Astrocyte (in vitro differentiated cells and primary cell): ENCODE measurements at places on chromosomes 5 and 9. TPM values are rescaled to one million over a fixed set of nuclear protein-coding genes. Genes with fewer than 3 reads are reported as not detected.

DNA sequence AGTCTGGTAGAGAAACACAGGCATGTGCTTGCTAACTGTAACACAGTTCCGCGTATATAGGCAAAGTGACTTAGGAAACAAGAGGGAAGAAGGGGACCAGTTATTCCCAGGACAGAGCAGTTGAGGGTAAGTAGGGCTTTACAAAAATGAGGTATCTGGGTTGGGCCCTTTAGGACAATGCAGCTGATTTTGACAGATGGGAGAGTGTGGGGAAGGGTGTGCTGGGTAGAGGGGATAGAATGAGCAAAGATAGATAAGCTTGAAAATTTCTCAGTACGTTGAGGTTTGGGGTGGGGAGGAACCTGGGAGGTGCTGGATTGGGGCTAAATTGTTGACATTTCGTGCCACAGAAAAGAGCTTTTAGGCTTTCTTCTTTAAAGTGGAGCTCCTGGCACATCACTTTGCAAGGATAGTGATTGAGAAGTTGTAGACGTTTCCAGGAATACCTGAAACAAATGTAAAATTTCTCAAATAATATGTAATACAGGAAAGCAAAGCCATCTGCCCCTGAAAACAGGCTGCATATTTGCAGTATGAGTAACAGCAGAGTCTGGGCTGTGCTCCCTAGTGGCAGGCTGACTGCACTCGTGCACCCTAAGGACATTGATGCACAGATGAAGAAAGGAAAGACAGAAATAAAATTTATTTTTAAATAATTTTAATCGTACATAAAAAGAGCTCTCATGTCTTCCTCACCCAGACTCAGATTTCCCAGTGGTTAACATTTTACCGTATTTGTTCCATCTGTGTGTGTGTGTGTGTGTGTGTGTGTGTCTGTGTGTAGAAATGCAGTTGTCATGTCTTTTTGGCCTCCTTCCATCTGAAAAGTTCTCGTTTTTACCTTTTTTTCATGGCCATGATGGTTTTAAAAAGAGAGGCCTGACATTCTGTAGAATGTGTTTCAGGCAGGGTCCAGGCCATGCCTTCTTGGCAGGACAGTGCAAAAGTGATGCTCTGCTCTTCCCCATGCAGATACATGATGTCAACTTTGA is 144.9 kb upstream of the DMRT1 start:
- peak overlapping the region; percentile 18 for H3K4me3 ChIP-seq
- H3K36me3 ChIP-seq = no peaks in the 10 kb centered on the region
- H3K27ac ChIP-seq = peak overlapping the region; percentile 90
- H3K4me1 ChIP-seq = peaks cover 54% of the 10 kb centered on the region
- H3K27me3 ChIP-seq = no peaks in the 10 kb centered on the region

DNA sequence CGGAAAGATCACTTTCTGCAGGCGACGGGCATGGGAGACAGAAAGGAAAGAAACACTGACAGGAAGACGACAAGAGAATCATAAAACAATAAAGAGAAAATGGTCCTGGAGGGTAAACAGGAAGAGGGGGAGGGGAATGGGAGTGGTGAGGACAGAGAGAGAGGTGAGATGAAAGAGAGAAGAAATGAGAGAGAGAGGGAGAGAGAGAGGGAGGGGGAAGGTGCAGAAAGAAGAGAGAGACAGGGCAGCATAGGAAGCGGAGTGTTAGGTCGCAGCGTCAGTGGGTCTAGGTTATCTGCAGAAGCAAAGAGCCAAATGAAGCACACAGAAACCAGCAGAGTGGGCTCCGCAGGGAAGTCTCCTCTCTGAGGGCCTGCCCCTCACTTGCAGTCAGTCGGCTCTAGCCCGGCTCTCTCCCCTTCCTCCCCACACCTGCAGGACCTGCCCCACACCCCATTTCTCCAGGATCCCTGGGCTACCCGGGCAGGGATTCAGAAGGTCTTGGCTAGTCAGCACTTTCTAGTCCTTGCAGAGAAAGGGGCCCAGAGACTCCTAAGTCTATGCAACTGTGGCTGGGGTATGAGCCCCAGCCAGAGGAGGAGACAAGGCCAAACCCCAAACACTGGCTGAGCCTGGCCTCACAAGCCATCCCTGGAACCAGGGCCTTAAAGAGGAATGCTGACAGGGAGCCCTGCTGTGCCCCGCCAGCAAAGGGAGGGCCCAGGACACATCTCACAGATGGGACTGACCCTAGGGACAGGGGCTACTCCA is 29.7 kb upstream of the MEIKIN start:
- no peak overlapping the region for H3K27ac ChIP-seq
- no peaks in the 10 kb centered on the region for H3K27me3 ChIP-seq
- no peaks in the 10 kb centered on the region for H3K4me1 ChIP-seq

DNA sequence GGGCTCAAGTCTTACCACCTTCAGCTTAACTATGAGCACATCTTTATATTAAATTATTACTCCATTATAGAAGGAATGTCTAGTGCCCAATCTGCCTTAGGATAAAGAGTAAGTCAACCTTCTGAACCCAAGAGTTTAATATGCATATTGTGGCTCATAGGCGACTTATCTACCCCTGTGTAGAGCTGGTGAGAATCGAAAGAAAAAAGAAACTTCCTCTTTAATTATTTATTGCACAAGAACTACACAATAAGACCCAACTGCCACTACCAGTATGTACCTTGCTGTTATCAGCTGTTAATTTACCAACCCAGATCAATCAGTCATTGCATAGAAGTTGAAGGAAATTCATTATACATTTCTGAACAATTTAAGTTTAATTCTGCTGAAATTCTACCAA is 329.1 kb upstream of the SLC24A2 start:
- H3K4me3 ChIP-seq = no peak overlapping the region
- H3K27ac ChIP-seq = no peak overlapping the region
- DNase-seq = no peak
- no peaks in the 10 kb centered on the region for H3K27me3 ChIP-seq
- H3K4me1 ChIP-seq = no peaks in the 10 kb centered on the region
- no peaks in the 10 kb centered on the region for H3K36me3 ChIP-seq

DNA sequence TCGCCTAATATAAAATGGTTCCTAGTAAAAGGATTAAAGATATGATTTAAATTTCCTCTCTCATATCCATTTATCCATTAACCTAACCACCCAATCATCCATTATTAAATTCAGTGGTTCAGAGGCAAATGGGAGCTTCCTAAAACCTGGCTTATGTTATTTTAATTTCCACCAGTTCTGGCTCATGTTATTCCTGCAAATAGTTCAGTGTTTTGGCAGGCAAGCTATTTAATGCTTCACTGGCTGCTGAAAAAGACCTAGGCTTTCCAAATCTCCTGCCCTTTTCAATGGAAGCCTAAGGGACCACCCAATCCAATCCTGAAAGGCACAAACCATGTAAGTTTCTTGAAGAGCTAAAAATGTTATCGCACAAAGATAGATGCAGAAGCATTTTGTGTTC is 52.3 kb downstream of the POC5 start:
- no peaks in the 10 kb centered on the region for H3K36me3 ChIP-seq
- H3K27ac ChIP-seq = no peak overlapping the region
- H3K27me3 ChIP-seq = no peaks in the 10 kb centered on the region
- peaks cover 6% of the 10 kb centered on the region for H3K4me1 ChIP-seq
- H3K4me3 ChIP-seq = no peak overlapping the region

The FOXD4L5 gene
- 0.11 TPM in 1 of 2 replicates, not detected in the other for total RNA-seq

The SVEP1 gene
- total RNA-seq = 1.1 and 1.5 TPM in 2 replicates

DNA sequence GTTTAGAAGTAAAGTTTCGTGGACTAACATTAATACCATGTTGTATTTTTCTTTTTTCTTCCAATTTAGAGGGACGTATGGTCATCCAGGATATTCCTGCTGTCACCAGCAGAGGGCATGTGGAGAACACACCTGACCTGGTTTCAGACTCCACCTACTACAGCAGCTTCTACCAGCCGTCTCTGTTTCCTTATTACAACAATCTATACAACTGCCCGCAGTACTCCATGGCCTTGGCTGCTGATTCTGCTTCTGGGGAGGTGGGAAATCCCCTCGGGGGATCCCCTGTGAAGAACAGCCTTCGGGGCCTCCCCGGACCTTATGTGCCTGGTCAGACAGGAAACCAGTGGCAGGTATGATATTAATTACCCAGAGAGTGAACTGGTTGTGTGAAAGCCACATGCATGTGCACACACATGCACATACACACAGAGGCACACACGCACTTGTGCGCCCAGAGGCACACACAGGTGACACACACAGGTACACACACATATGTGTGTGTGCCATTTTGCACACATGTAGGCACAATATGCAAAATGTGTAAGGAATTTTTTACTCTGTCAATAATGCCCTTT is 52.4 kb downstream of the DMRT1 start:
- H3K4me1 ChIP-seq = no peaks in the 10 kb centered on the region
- no peak overlapping the region for H3K27ac ChIP-seq
- peak; percentile 12 for DNase-seq
- H3K4me3 ChIP-seq = no peak overlapping the region
- H3K36me3 ChIP-seq = no peaks in the 10 kb centered on the region

DNA sequence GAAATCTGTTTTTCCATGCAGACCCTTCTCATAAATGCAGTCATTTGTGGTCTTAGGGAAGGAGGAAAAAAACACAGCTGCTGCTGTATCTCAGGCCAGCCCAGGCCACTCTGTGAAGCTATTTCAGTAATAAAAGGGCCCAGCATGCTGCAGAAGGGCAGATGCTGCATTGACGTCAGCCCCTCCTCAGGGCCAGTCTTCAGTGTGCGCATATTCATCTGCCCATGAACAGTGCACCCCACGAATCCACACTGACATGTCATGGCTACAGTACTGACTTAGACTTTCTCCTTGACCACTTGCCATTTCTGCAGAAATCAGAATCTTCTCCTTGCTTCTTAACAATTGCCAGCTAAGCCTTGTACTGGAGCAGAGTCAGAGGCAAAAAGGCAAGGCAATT is 304.7 kb downstream of the GABRG2 start:
- H3K27me3 ChIP-seq = no peaks in the 10 kb centered on the region
- H3K27ac ChIP-seq = no peak overlapping the region
- no peaks in the 10 kb centered on the region for H3K36me3 ChIP-seq
- H3K4me3 ChIP-seq = no peak overlapping the region
- no peaks in the 10 kb centered on the region for H3K4me1 ChIP-seq
- no peak for DNase-seq

DNA sequence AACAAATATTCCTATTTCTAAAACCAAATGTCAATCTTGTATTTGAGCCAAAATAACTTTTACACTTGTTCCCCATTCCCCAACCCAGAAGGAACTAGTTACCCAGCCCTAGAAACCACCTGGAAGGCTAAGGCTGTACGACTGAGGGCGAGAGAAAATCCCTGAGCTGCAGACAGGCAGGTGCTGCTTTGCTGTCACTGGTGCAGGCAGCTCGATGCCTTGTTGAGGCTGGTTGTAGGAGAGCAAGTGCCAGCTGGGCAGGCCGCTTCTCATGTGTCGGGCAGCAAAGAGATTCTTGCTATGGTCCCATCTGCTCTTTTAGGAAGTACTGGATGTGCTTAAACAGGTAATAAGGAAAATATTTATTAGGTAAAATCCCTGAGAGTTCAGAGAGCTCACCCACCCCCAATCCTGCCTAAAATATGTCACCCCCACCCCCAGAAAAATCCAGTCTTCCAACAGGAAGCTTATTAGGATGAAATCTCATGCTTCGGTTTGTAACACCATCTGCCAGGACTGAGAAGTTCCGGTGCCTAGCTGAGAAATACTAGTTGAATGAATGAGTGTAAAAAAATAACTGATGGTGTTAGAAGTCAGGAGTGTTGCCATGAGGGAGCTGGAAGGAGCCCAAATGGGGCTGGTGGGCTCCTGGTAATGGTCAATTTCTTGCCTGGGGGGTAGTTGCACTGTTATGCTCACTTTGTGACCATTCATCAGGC is 91.1 kb upstream of the DMRT1 start:
- peaks cover 4% of the 10 kb centered on the region for H3K36me3 ChIP-seq
- H3K27me3 ChIP-seq = no peaks in the 10 kb centered on the region
- H3K4me1 ChIP-seq = peaks cover 31% of the 10 kb centered on the region
- H3K27ac ChIP-seq = no peak overlapping the region
- DNase-seq = no peak
